ENCODE measurements at places on chromosomes 1 and 21.

DNA sequence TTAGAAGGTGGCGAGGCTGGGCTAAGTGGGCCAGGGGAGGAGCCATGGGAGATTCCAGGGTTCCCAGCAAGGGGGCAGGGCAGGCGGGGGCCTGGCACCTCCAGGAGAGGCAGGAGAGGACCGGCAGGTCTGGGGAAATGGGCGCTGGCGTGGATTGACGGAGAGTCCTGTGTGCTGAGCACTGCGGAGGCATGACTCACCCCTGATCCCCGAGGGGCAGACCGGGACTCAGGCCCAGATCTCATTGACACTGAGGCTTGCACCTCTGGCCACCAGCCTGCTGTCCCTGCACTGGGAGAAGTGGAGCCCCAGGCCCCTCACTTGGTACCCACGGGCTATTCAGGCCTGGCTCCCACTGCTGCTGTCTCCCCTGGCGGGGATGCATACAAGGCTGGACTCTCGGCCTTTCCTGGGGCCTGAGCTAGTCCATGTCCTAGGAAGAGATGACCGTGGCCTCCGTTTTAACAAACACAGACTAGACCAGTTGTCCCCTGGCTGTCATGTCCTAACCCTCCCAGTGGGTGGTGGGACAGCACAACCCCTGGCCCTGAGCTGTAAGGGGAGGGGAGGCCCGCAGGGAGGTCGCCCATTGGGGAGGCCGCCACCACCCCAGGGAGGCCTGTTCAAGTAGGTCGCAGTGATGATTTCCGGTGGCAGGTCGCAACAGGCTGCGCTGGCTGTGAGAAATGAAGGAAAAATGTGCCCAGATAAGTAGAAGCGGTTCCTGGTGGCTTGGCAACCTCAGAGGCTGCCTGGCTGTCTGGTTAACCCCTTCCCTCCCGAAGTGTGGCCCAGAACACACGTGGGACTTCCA is 39.7 kb downstream of the RIPK4 start:
- DNase-seq: no peak

DNA sequence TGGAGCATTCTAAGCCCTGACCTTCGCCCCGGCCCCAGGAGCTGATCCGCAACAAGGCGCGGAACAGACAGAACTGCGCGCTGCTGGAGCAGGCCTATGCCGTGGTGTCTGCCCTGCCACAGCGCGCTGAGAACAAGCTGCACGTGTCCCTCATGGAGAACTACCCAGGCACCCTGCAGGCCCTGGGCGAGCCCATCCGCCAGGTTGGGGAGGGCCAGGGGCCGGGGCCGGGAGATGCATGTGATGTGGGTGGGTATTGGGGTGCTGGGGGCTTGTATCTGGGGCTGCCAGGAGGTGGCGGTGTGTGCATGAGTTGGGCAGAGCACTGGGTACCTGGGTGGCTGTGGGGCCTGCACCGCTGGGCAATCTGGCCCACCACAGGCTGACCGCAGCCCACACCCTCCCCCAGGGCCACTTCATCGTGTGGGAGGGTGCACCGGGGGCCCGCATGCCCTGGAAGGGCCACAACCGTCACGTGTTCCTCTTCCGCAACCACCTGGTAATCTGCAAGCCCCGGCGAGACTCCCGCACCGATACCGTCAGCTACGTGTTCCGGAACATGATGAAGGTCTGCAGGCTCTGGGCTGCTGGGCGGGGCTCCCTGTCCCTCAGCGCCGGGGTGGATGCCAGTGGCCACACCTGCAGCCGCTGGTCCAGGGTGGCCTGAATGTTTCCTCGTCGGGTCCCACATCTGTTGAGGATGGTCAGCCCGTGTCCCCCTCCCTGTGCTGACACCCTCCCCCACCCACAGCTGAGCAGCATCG is 65.8 kb downstream of the TRIM11 start:
- no peak for DNase-seq

DNA sequence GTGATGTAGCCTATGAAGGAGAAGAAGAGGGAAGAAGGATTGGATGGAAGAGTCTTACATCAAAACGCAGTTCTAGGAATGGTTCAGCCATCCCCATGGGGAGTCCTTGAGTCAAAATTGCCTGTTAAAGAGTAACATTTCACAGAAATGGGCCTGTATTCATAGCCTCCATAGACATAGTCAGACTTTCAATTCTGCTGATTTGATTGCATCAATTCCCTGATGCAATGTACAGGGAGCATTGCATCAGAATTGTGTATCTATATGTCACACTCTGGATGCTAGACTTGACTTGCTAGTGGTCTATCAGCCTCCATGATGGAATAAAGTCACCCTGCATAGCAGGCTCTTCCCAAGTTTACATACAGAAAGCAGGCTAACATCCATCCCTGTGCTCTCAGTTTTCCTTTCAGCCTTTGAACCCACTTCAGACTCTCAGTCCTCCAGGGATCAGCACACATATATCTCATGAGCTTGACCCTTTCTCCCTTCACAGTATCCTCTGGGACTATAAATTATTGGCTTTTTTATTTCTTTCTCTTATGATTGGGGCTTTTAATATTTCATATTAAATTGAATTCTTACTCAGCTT is 1111.7 kb upstream of the B3GALT2 start:
- DNase-seq: no peak

GRCh38 chr1:151693057-151693651 is 23.4 kb downstream of the CELF3 start:
- no peak for DNase-seq

Data from neural crest cell (in vitro differentiated cells).